Nephron progenitor cell (in vitro differentiated cells): ENCODE measurements at places on chromosomes 5 and 9.
A peak's percentile ranks its signal among the peaks of the same experiment; 100 is the strongest.

GRCh38 chr5:61654876-61655275 lies 322.8 kb downstream of the ZSWIM6 start:
- no peak overlapping the region for H3K4me3 ChIP-seq
- DNase-seq, result no peak
- H3K27me3 ChIP-seq, result peaks cover 9% of the 10 kb centered on the region
- H3K27ac ChIP-seq, result no peak overlapping the region

- no peak overlapping the region for H3K4me3 ChIP-seq
- H3K4me1 ChIP-seq, result no peaks in the 10 kb centered on the region
- H3K27ac ChIP-seq, result no peak overlapping the region
- no peaks in the 10 kb centered on the region for H3K27me3 ChIP-seq
- H3K36me3 ChIP-seq, result peaks cover 12% of the 10 kb centered on the region
- no peak for DNase-seq
Observed at GRCh38 chr5:124352312-124352711, 394.1 kb downstream of the ZNF608 start.

DNA sequence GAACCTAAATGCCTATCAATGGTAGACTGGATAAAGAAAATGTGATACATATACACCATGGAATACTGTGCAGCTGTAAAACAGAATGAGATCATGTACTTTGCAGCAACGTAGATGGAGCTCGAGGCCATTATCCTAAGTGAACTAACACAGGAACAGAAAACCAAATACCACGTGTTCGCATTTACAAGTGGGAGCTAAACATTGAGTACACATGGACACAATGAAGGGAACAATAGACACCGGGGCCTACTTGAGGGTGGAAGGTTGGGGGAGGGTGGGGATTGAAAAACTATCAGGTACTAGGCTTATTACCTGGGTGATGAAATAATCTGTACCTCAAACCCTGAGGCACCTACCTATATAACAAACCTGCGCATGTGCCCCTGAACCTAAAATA lies 22.4 kb upstream of the DEPDC1B start:
- H3K27ac ChIP-seq, result no peak overlapping the region
- H3K4me3 ChIP-seq, result no peak overlapping the region
- no peak for DNase-seq
- H3K4me1 ChIP-seq, result no peaks in the 10 kb centered on the region

DNA sequence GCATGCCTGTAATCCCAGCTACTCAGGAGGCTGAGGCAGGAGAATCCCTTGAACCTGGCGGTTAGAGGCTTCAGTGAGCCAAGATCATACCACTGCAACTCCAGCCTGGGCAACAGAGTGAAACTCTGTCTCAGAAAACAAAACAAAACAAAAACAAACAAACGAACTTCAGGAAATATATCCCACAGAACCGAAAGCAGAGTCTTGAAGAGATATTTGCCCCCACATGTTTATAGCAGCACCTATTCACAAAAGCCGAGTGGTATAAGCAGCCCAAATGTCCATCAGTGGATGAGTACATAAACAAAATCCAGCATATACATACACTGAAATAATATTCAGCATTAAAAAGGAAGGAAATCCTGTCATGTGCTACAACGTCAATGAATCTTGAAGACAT lies 57.6 kb upstream of the GRIN3A start:
- no peak overlapping the region for H3K27ac ChIP-seq
- no peaks in the 10 kb centered on the region for H3K4me1 ChIP-seq
- DNase-seq, result no peak
- H3K36me3 ChIP-seq, result no peaks in the 10 kb centered on the region

DNA sequence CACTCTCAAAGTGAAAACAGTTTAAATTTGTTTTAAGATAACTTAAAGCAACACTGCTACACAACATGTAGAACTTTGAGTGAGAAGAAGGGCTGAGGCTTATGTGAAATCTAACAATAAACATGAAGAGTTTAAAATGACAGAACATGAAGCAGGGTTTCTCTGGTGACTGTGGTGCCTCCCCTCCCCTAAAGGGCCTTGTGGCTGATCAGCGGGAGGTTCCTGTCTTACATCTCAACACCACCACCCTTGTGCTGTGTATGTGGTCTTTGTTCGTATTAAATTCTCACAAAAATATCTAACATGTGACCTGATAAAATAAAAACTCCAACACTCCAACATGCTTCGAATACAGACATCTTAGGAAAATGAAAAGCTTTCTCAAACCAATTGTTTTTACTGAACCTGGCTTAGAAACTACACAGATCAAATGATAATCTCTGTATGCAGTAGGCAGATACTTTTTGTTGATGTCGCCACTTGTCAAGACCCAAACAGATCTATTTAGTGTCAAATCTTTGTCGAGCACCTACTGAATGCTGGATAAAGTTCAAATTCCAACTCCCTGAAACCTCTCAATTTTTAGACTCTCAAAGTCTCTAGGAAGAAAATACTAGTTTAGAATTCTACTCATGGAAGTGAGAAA lies 9.9 kb upstream of the IQGAP2 start:
- DNase-seq, result no peak
- no peaks in the 10 kb centered on the region for H3K36me3 ChIP-seq
- peaks cover 10% of the 10 kb centered on the region for H3K27me3 ChIP-seq
- H3K27ac ChIP-seq, result no peak overlapping the region
- no peak overlapping the region for H3K4me3 ChIP-seq

GRCh38 chr9:17669206-17669605 lies 90.3 kb downstream of the SH3GL2 start:
- no peaks in the 10 kb centered on the region for H3K27me3 ChIP-seq
- H3K4me1 ChIP-seq, result peaks cover 11% of the 10 kb centered on the region
- no peak overlapping the region for H3K4me3 ChIP-seq
- H3K36me3 ChIP-seq, result no peaks in the 10 kb centered on the region
- no peak overlapping the region for H3K27ac ChIP-seq

GRCh38 chr9:104078596-104078995 lies 15.5 kb upstream of the SMC2 start:
- H3K4me1 ChIP-seq, result no peaks in the 10 kb centered on the region
- no peaks in the 10 kb centered on the region for H3K27me3 ChIP-seq
- no peak overlapping the region for H3K4me3 ChIP-seq
- H3K27ac ChIP-seq, result no peak overlapping the region
- no peak for DNase-seq

GRCh38 chr9:88968799-88969198 lies 22.5 kb upstream of the S1PR3 start:
- H3K4me3 ChIP-seq, result no peak overlapping the region
- peaks cover 28% of the 10 kb centered on the region for H3K4me1 ChIP-seq
- H3K36me3 ChIP-seq, result no peaks in the 10 kb centered on the region

DNA sequence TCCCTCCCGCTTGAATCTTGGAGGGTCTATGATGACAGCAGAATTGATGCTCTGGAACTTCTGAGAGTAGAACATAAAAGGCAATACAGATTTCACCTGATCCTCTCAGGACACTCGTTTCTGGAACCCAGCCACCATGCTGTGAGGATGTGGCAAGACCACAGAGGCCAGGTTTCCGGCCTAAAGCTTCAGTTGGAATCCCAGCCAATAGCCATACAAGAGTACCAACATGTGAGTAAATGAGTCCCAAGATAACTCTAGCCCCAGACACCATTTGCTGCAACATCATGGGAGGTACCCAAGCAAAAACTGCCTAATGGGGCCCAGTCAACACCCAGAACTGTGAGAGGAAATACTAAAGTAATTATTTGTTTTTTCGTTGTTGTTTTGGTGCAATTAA lies 65.7 kb upstream of the MARCHF11 start:
- H3K27ac ChIP-seq, result no peak overlapping the region
- H3K4me1 ChIP-seq, result no peaks in the 10 kb centered on the region
- H3K36me3 ChIP-seq, result no peaks in the 10 kb centered on the region
- H3K4me3 ChIP-seq, result no peak overlapping the region
- H3K27me3 ChIP-seq, result peaks cover 10% of the 10 kb centered on the region
- DNase-seq, result no peak

DNA sequence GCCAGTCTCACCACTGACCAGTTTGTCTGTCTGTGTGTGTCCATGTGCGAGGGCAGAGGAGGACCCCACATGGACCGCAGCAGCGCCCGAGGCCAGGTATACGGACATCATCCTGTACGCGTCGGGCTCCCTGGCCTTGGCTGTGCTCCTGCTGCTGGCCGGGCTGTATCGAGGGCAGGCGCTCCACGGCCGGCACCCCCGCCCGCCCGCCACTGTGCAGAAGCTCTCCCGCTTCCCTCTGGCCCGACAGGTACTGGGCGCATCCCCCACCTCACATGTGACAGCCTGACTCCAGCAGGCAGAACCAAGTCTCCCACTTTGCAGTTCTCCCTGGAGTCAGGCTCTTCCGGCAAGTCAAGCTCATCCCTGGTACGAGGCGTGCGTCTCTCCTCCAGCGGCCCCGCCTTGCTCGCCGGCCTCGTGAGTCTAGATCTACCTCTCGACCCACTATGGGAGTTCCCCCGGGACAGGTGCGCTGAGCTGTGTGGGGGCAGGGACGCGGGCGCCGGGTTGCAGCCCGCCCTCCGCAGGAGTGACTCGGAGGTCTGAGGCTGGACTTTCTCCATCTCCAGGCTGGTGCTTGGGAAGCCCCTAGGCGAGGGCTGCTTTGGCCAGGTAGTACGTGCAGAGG lies 6.5 kb downstream of the FGFR4 start:
- no peak overlapping the region for H3K27ac ChIP-seq

- peak; percentile 4 for DNase-seq
- H3K27ac ChIP-seq, result peak overlapping the region; percentile 47
- peaks cover 65% of the 10 kb centered on the region for H3K4me1 ChIP-seq
- H3K4me3 ChIP-seq, result peak overlapping the region; percentile 62
- peaks cover 3% of the 10 kb centered on the region for H3K27me3 ChIP-seq
- H3K36me3 ChIP-seq, result no peaks in the 10 kb centered on the region
Observed at GRCh38 chr9:133954862-133955529, 37.1 kb downstream of the VAV2 start.

GRCh38 chr5:38556088-38556598 lies 303 bp downstream of the LIFR start:
- H3K36me3 ChIP-seq, result no peaks in the 10 kb centered on the region
- H3K4me3 ChIP-seq, result peak overlapping the region; percentile 96
- DNase-seq, result no peak
- H3K4me1 ChIP-seq, result peaks cover 40% of the 10 kb centered on the region
- H3K27ac ChIP-seq, result no peak overlapping the region

DNA sequence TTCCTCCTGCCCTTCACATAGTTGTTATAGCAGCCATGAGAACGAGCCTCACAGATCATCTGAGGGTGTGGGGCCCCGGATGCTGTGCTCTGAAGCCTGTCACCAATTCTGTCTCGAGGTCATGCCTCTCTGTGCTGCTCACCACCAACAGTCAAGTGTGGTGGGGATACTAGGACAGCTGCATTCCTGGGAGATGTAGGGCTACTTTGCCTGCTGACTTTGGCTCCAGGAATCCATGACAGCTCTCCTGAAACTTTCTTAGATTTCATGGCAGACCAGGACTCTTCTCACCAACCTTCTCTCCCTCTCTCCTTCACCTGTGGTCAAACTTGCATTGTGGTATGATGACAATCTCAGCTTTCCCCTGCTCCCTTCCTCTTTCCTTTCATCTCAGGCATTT lies 395.9 kb downstream of the PSAT1 start:
- peaks cover 35% of the 10 kb centered on the region for H3K4me1 ChIP-seq
- H3K27me3 ChIP-seq, result peaks cover 13% of the 10 kb centered on the region
- DNase-seq, result no peak
- H3K4me3 ChIP-seq, result no peak overlapping the region
- H3K36me3 ChIP-seq, result no peaks in the 10 kb centered on the region
- peak overlapping the region; percentile 73 for H3K27ac ChIP-seq

DNA sequence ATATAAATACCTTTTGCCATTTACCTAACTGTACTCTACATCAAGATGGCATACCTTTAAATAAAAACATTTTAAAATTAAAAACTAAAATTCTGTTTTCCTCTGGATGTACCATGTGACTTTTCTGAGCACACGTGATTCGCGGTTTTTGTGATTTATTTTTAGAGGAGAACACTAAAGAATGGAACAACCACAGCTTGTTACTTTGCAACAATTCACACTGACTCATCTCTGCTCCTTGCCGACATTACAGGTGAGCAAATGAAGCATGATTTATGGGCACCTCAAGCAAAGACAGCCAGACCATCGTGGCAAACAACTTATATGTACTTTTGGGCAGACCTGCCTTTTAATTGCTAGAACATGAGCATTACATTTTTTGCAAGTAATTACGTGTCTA lies 61.3 kb downstream of the GDA start:
- peaks cover 18% of the 10 kb centered on the region for H3K27me3 ChIP-seq
- no peak for DNase-seq
- no peaks in the 10 kb centered on the region for H3K36me3 ChIP-seq
- no peak overlapping the region for H3K4me3 ChIP-seq

GRCh38 chr9:97863314-97863713 lies 10.3 kb downstream of the FOXE1 start:
- DNase-seq, result no peak
- no peaks in the 10 kb centered on the region for H3K36me3 ChIP-seq
- no peak overlapping the region for H3K4me3 ChIP-seq
- H3K4me1 ChIP-seq, result no peaks in the 10 kb centered on the region
- H3K27ac ChIP-seq, result no peak overlapping the region
- peaks cover 91% of the 10 kb centered on the region for H3K27me3 ChIP-seq

DNA sequence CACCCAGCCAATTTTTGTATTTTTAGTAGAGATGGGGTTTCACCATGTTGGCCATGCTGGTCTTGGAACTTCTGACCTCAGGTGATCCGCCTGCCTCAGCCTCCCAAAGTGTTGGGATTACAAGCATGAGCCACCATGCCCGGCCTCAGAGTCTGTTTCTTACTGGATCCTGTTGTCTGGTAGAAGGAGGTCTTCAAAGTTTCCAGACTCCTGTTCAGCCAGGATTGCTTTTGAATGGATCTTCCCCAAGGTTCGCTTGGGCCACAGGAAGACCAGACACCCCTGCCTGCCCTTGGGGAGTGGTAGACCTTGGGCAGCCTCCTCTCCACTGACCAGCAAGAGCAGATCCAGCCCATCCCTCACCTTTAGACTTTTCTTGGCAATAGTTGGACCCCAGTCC lies 7.6 kb upstream of the LCN2 start:
- peaks cover 42% of the 10 kb centered on the region for H3K4me1 ChIP-seq
- H3K4me3 ChIP-seq, result no peak overlapping the region

DNA sequence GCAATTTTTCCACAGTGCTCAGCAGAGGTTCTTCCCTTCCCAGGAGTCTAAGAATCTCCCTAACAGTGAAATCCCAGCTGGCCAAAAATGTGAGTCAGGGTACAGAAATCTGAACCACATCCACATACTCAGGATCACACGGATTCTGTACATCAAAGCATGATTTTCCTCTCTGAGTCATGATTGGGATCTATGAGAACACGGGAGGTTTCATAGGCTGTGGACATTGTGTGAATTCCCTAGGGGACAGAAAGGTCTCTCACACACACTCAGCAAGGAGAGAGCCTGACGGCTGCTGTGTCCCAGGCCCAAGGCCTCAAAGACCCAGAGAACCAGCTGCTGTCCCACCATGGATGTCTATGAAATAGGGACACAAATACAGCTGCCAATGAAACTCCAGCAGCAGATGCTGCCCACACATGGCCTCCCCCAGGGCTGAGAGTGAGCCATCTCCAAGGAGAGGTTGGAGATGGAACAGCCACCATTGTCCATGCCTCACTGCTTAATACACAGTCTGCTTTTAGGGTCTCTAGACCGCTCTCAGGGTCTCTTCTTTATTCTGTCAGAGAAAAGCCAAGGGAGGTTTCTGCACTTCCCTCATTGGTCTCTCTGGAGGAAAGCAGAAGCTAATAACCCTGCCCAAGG lies 102.7 kb downstream of the ADAMTS12 start:
- peaks cover under 1% of the 10 kb centered on the region for H3K27me3 ChIP-seq
- no peak overlapping the region for H3K4me3 ChIP-seq
- no peak for DNase-seq
- peaks cover 15% of the 10 kb centered on the region for H3K36me3 ChIP-seq
- H3K4me1 ChIP-seq, result peaks cover 3% of the 10 kb centered on the region
